Progenitor cell of endocrine pancreas (in vitro differentiated cells): ENCODE measurements at places on chromosomes 12 and 14. TPM values are rescaled to one million over a fixed set of nuclear protein-coding genes. Genes with fewer than 3 reads are reported as not detected.

GRCh38 chr14:104882325-104882973, 17.4 kb downstream of the CEP170B start:
- no peak for DNase-seq

GRCh38 chr12:77968571-77968970, 137.9 kb downstream of the NAV3 start:
- DNase-seq, result no peak

Gene TMTC2
- total RNA-seq, result 14.5 and 15.4 TPM in 2 replicates

- no peak for DNase-seq
Measured at GRCh38 chr12:120599672-120600552, 18.7 kb upstream of the POP5 start.

DNA sequence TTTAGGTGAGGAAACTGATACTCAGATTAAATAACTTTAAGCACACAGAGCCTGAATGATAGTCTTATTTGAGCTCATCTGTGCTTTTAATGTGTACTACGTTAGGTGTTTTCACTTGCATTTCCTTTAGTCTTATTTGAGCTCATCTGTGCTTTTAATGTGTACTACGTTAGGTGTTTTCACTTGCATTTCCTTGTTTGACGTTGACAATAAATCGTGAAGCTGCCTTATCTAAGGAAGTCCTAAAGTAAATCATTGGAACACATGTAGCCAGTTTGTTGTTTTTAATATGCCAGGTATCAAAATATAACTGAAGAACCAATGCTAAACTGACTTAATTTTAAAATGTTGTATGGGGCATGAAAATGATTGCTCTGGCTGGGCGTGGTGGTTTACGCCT, 2.0 kb downstream of the RAP1B start:
- no peak for DNase-seq

Gene TGM1
- total RNA-seq, result 5.8 and 7.0 TPM in 2 replicates

DNA sequence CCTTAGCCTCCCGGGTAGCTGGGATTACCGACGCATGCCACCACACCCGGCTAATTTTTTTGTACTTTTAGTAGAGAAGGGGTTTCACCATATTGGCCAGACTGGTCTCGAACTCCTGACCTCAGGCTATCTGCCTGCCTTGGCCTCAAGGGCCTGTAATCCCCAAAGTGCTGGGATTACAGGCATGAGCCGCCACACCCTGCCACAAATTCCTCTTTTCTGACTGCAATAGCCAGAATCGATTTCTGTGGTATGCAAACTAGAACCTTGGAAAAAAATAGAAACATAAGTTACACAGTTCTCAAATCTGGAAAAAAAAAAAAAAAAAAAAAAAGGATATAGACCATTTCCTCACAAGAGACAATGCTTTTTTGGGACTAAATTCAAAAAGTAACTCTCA, 184.6 kb upstream of the EGLN3 start:
- no peak for DNase-seq

Gene SIX6
- total RNA-seq, result not detected in 2 replicates

Gene SERPINA5
- 37.7 and 39.5 TPM in 2 replicates for total RNA-seq

DNA sequence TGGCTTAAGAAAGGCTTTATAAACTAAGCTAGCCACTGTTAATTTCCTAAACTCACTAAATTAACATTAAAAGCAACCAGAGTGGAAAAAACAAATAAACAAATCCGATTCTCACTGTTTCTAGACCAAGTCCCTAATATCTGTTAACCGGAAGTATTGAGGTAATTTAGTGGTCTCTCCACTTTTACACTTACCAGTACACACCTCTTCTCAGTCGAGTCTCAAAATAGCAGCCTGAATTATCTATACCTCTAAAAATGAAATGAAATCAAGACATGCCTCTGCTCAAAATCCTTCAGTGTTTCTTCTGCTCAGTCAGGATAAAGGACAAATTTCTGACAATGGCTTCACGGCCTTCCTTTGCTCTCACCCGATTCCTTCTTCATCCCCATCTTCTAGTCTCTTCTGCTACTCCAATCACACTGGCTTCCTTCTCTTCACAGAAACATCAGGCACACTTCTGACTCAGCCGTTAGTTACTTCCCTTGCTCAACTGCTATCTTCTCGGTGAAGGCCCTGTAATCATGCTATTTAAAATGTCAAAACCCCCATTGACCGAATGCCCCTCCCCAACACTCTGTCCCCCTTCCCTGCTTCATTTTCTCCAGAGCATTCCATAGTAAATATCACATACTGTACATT, 161.3 kb downstream of the KITLG start:
- no peak for DNase-seq

Gene TRIAP1
- total RNA-seq, result 32.4 and 33.5 TPM in 2 replicates

- no peak for DNase-seq
Measured at GRCh38 chr12:57011438-57012424, 4.6 kb downstream of the TAC3 start.

GRCh38 chr12:48796976-48797375, 8.1 kb upstream of the ADCY6 start:
- no peak for DNase-seq

Gene YLPM1
- 119 and 128 TPM in 2 replicates for total RNA-seq

DNA sequence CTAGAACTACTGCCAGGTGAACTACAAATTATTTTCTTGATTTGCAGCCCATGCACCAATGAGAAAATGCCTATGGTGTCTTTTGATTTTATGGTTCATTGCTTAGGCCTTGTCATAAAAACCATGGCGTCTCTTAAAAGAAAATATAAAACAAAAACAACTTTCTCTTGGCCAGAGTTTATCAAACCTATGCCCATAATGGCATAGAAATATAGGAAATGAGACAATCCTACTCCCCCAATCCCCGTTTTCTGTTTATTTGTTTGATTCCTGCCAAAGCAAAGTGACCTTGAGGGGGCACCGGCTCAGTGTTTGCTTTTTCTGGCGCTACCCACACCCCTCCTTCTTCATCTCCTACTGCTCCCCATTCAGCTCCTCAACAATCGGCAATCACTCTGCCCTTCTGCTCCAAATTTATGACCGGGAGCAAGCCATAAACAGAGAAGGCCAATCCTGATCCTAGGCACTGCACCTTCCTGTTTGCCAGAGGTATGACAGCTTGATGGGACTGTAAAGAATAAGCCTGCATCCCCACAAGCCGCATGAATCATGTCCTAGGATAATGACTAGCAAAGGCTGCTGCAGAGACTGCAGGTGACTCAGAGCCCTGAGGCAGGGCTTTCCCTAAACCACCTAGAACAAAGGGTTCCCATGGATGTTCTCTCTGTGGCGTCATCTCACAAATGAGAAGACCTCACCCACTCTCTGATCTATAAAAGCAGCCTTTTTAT, 874.9 kb downstream of the NRXN3 start:
- DNase-seq, result no peak

DNA sequence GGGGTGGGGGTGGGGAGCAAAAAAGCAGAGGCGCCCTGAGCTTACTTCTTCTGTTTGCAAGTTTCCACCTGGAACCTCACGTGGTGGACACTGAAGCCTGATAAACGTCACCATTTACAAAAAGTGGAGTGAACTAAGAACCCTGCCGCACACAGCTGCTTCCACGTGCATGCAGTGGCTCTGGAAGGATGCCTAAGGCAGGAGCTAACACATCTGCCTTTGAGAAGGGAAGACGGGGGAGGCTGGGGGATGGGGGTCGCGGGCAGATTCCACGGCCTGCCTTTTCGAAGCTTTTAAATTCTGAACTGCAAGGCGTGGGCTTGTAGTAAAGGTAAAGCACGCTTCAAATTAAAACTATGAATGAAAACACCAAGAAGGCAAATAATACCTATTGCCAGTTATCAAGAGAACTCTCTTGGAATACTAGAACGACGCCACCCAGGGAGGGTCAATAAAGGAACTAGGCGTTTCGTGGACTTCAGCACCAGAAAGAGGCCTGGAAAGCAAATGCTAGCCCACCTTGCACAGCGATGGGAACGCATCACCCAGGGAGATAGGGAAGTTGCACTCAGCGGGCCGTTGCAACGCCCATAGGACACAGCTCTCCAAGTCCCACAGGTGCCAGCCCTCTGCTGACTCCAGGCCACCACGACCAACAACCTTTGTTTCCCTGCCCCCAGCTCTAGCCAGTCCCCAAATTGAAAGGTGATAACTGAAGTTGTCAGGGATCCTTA, 61.8 kb downstream of the TESC start:
- no peak for DNase-seq

DNA sequence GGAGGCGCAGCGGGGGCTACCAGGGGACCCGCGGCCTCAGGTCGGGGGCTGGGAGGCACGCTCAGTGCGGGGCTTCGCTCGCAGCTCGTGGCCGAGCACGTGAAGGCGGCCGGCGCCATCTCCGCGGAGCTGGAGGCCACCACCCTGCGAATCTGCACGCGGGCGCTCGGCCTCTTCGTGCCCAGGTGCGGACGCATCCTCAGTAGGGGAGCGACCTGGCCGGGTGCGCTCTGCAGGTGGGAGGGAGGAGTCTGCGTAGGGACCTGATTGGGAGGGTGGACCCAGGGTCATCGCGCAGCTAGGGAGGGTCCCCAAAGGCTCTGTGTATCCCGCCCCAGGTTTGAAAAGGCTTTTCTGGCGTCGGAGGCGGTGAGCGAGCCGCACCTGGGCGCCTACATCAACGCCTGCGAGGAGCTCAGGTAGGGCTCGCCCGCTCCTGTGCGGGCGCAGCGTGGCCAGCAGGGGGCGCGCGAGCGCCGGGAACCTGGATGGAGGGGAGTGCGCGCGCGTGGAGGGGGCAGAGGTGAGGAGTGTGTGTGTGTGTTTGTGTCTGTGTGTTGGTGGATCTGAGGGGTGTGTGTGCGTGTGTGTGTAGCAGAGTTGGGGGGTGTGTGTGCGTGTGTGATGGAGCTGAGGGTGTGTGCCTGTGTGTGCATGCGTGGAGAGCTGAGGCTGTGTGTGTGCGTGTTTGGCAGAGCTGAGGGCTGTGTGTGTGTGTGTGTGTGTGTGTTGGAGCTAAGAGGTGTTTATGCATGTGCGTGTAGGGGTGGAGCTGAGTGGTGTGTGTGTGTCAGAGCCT, 10.3 kb downstream of the EXOC3L4 start:
- peak; percentile 80 for DNase-seq

Gene PHETA1
- 31.3 and 32.9 TPM in 2 replicates for total RNA-seq

DNA sequence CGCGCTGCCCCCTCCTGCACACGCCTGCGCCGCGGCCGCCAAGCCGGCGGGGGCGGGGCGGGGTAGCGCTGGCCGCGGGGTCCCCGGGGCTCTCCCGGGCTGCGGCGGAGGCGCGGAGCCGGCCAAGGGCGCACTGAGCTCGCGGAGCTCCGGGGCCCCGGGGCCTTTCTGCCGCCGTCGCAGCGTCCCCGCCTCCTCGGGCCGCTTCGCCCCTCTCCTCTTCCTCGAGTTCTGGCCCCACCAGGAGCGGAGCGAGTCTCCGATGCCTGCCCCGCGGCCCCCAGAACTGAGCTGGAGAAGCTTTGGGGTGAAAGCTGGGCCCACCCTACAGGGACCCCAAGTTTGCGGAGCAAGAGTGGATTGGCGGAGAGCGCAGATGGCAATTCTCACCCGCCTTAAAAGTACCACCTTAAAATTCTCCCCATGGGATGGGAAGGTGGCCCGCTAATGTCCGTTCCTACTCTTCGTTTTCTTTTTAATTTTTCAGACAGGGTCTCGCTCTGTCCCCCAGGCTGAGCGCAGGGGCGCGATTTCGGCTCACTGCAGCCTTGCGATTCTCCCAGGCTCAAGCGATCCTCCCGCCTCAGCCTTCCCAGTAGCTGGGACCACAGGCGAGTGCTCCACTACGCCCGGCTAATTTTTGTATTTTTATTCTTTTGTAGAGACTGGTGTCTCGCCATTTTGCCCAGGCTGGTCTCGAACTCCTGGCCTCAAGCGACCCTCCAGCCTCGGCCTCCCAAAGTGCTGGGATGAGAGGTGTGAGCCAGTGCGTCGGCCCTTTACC, 129.6 kb downstream of the NDUFA12 start:
- DNase-seq, result no peak

- DNase-seq, result no peak
Measured at GRCh38 chr12:97760601-97761000, 298.0 kb downstream of the RMST start.

DNA sequence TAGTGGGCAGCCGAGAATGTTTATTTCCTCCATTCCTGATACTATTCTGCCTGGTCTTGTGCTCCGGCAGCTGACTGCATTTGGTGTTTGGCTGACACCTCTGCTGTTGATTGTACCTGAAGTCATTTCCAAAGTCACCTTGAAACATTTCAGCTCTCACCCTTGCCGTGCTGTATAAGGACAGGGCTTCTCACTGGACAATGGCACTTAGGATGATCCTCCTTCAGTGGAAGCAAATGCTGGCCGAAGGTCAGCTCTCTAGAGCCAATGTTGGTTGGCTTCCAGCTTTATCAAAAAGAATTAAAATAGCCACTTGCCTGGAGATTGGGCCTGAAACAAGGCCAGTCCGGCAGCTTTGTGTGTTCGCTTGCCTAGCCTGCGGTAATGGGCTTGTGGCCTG, 44.0 kb downstream of the ACACB start:
- DNase-seq, result no peak

DNA sequence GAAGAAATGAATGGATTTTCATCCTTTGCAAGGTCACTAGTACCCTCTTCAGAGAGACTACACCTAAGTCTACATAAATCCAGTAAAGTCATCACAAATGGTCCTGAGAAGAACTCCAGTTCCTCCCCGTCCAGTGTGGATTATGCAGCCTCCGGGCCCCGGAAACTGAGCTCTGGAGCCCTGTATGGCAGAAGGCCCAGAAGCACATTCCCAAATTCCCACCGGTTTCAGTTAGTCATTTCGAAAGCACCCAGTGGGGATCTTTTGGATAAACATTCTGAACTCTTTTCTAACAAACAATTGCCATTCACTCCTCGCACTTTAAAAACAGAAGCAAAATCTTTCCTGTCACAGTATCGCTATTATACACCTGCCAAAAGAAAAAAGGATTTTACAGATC, 40.8 kb downstream of the SPATA7 start:
- DNase-seq, result no peak

DNA sequence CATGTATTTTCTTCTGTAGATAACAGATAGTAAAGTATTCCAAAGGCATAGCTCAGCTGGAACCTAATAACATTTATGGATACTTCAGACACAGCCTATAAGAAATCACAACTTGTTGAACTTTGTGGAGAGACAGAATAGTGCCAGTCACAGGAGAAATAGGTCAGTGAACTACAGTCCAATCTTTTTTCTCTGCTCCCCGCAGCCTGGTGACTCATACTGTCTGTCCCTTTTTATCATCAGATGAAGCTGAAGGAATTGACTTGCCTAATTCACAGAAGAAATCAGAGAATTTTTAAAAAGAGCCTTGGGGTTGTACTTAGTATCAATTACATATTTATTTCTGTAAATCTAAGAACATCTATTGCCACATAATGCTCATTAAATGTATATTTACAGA, 222.3 kb downstream of the ALG10 start:
- no peak for DNase-seq

- DNase-seq, result no peak
Measured at GRCh38 chr12:21697904-21698630, 40.4 kb upstream of the LDHB start.

Gene JAG2
- 3.8 and 8.5 TPM in 2 replicates for total RNA-seq

GRCh38 chr12:49946086-49946485, 4.5 kb upstream of the AQP2 start:
- DNase-seq, result no peak

DNA sequence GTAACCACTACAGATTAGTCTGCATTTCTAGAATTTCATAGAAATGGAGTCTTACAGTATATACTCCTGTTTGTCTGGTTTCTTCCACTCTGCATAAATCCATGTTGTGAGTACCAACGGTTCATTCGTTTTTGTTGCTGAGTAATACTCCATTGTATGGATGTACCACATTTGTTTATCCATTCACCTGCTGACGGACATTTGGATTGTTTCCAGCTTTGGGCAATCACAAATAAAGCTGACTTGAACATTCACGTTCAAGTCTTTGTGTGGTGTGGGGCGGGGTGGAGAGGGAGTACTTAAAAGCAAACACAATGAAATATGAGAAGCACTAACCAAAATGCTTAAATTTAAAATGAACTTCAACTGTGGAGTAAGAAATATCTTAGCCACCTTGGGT, 7.1 kb downstream of the HECTD4 start:
- DNase-seq, result no peak

Gene AVPR1A
- total RNA-seq, result 0.16 TPM in 1 of 2 replicates, not detected in the other
